ENCODE measurements at places on chromosomes 4 and X.

- no peak for DNase-seq
Observed at GRCh38 chr4:4419896-4420295, 33.0 kb downstream of the NSG1 start.

DNA sequence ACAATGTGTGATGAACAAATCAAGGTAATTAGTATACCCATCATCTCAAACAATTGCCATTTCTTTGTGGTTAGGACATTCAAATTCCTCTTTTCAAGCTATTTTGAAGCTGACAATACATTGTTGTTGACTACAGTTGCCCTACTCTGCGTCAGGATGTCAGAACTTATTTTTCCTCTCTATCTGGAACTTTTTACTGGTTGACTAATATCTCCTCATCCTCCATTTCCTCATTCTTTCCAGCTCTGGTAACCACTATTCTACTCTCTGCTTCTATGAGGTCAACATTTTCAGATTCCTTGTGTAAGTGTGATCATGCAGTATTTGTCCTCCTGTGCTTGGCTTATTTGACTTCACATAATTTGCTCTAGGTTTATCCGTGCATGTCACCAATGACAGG lies 240.5 kb upstream of the HS3ST1 start:
- DNase-seq, result no peak

- DNase-seq, result no peak
Observed at GRCh38 chr4:180950377-180950776, 1292.8 kb upstream of the TENM3 start.

- DNase-seq, result no peak
Observed at GRCh38 chrX:45762699-45763647, 562.3 kb upstream of the DIPK2B start.

DNA sequence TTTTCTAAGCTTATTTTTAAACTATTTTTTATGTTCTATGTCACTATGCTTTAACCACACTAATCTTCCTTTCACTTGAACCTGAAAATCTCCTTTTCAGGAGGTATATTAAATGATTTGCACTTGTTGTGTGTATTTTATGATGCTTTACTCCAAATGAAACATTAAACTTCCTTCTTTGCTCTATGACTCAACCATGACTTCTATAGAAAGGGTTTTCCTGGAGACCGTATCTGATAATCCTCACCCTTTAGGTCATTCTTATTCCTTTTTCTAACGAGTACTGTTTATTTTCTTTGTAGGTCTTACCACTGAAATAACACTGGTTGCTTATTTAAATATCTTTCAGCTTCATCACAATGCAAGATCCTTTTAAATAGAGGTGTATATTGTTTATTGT lies 1163.2 kb downstream of the PCDH18 start:
- no peak for DNase-seq

- no peak for DNase-seq
Observed at GRCh38 chr4:28557755-28558154, 1697.1 kb downstream of the STIM2 start.

DNA sequence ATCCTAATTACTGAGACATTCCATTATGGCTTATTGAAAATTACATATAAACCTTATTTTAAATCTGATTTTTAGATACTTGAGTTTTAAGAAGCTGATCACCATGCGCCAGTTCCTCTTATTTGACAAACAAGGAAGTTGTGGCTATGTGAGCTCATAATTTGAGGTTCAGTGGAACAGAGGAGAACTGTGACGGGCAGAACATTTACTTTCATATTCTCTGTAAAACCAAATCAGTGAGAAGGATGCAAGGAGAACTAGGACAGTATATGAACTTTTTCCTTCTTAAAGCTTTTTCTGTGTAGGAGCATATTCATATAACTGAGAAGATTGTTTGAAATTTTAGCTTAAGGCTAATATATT lies 25.3 kb downstream of the STIM2 start:
- no peak for DNase-seq

DNA sequence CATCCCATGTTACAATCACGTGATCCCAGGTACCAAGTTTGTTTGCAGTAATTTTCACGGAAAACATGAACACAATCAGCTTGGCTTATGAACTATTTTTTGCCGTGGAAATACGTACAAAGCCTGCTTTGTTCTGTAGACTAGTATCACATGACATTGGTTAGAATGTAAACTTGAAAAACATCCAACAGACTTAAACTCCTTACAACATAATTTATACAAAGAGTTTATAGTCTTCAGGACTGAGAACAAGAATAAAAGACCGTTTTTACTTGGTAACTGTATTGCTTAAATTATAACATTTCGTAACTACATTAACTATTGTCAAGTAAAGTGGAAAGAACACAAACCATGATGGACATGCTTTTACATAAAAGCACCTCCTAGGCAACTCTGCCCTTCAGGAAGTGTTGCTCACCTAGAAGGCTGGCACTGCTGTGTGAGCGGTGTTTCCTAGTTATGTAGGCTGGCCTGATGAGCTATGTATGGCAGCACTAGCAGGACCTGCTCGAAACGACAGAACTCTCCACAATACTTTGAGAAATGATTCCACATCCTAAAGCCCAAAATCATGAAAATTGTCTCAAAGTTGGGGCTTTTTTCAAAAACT lies 41.8 kb upstream of the WDR1 start:
- no peak for DNase-seq

GRCh38 chr4:181685461-181685860 lies 557.7 kb upstream of the TENM3 start:
- peak; percentile 42 for DNase-seq

DNA sequence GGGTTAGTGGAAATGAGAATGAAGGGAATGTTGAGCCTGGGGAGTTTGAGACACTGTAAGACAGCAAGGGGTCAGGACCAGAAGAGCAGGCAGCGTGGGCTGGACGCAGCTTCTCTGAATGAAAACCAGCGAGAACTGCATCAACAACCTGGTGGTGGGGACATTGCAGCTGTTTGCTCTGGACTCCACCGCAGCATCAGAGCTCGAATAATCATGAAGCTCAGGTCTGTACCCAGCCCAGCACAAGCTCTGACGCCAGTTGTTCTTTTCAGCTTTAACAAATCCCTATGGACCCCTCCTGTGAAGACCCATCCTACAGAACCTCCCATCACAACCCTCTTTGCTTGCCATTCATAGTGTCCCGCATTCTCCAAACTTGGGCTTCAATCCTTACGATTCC lies 106.8 kb upstream of the PNPLA4 start:
- DNase-seq, result no peak

GRCh38 chr4:101172369-101172768 lies 175.0 kb downstream of the PPP3CA start:
- no peak for DNase-seq

DNA sequence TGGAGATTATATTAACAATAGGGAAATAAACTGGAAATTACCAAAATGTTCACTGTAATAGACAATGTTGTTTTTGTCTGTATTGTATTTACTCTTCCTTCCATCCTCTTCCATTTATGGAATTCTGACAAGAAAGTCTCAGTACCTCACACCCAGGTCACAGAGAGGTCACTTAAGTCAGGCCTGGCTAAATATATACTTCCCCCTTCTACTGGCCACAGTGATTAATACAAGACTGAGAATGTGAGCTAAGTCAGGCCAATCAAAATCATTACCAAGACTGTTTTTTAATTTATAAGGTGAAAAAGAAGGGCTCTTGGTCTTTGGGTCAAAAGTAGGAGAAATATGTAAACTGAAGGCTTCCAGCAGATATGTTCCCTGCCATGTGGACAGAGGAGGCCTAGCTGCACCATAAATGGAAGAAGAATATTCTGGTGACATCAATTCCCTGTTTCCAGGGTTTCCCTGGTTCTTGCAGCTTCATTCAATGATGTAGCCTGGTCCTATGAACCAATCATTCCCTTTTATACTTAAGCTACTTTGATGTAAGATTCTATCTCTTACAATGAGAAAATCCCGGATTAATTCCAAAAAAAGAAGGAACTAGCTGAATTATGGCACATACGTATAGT lies 64.3 kb downstream of the LRBA start:
- DNase-seq, result no peak

DNA sequence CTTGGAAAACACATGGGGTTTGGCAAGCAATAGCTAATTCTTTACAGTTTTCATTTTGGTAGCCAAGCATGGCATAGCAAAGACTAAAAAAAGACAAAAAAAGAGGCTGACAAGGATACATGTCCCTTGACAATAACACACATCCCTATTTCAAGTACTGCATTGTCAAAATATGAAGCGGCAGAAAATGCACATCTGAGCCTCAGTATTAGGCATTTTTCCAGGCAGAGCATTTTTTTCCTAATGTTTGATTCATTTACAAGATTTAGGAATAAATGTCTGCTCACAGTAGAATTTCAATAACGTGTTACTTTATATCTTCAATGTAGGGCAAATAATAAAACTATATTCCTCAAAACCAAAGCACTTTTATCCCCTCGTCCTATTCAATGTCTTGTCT lies 216.3 kb upstream of the PCDH18 start:
- DNase-seq, result no peak

- no peak for DNase-seq
Observed at GRCh38 chr4:180280726-180281297, 1962.4 kb upstream of the TENM3 start.

- no peak for DNase-seq
Observed at GRCh38 chrX:17976955-17977354, 115.9 kb upstream of the RAI2 start.

GRCh38 chr4:112312610-112313239 lies 15.6 kb downstream of the ALPK1 start:
- no peak for DNase-seq

- DNase-seq, result no peak
Observed at GRCh38 chr4:53156896-53157295, 209.0 kb downstream of the SCFD2 start.

- no peak for DNase-seq
Observed at GRCh38 chrX:65690057-65690855, 22.8 kb downstream of the MSN start.

DNA sequence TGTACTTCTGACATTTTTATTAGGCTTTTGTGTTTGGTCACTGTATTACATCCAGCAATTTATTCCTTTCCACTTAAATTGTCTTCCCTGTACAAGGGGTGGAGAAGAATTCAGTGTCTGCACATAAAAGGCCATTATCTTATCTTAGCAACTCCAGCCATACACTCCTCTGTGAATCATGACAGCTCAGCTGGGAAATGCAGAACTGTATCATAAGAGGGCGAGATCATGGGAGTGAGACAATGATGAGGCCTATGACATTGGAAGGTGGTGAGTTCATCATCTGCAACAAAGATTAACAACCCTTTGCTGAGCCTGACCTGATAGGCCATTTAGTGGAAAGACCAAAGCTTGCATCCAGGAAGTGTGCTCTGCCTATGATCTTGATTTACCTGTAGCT lies 33.3 kb downstream of the SLIT2 start:
- DNase-seq, result no peak

DNA sequence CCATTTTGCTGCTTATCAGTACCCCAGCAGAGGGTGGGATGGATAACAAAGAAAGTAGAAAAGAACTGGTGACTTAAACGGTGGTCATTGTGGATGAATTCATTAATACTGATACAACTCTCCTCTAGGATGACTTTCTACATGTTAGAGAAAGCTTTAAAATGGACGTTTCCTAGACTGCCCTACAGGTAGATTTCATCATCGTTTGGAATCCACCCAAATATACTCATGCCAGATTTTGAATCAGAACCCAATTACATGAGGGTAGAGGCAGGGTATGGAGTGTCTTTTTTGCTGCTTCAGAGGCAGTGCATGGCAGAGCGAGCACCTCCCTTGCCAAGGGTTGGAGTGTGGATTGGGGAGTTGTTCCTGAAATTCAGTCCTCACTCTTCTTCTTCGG lies 13.3 kb upstream of the ANTXR2 start:
- DNase-seq, result no peak

- no peak for DNase-seq
Observed at GRCh38 chr4:117225471-117225870, 140.1 kb upstream of the TRAM1L1 start.

- no peak for DNase-seq
Observed at GRCh38 chr4:114334884-114335330, 263.7 kb upstream of the UGT8 start.

DNA sequence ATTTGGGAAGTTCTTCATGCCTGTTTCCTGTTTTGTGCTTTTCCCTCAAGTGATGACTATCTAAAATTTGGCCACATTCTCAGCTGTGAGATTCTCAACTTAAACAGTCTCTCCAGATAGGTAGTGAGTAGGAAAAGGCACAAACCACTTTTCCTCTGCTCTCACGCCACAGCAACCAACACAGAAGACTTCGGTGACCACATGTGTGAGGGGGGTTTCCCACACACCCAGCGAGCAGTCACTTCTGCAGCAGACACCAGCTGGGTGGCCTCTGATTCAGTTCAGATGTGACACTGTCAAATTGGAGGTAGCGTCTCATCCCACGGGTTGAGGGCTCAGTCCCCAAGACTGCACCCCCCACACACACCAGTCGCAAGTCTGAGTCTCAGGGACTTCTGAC lies 25.1 kb upstream of the CLDN34 start:
- no peak for DNase-seq

DNA sequence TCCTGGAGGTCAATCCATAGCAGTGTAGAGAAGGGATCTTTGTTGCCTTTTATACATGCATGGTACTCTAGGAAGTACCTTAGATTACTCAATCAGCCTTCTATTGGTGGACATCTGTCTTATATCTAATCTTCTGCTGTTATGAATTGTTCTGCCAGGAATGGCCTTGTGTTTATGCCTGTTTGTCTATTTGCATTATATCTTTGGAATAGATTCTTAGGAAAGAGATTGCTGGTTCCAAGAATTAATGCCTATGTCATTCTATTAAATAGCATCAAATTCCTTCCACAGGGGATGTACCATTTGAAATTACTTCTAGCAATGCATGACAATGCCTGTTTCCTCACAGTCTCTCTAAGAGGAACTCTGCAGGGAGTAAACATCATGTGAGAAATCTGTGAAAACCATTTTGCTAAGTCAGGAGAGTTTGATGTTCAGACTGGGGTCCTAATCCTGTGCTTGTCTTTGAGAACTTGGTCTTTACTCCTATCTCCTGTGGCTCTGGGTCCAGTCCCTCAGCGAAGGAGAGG lies 42.5 kb downstream of the BEX3 start:
- DNase-seq, result no peak

DNA sequence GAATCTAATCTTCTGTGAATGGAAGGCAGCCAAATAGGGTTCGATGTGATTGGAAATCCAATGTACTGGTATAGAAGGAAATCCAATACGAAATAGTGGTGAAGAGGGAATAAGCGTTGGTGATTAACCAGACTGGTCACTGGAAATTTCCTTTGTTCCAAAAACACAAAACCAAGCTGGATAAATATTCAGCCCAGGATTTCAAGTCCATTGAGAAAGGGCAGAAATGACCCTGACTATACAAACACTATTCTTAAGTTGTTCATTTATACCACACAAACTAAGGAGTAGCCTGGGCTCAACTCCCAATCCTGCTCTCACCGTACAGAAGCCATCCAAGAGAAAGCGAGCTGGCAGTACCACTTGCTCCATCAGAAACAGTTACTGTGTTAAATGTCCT lies 32.2 kb downstream of the PCDH19 start:
- DNase-seq, result no peak

GRCh38 chrX:107715331-107716117 lies 60.1 kb downstream of the TSC22D3 start:
- no peak for DNase-seq

All from NCI-H460 (cell line).